Muscle of leg (tissue), 16 donors: ENCODE measurements at places on chromosomes 5 and 9. TPM values are rescaled to one million over a fixed set of nuclear protein-coding genes. Genes with fewer than 3 reads are reported as not detected.

DNA sequence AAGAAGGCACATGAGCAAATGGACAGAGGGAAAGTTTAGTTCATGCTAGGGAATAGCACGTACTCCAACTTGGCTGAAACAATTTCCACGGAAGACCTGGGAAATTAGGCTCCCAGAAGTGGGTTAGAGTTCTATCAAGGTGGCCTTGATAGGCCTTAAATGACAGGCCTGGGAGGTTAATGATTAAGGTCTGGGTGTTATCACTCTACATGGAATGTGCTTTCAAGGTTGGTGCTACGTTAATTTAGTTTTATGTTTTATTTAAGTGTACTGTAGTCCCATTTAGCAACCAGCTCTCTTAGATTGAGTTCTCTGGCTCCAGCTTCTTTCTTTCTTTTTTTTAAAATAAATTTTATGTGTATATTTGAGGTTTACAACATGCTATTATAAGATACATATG lies 121.4 kb upstream of the MEF2C start:
- DNase-seq: no peak

DNA sequence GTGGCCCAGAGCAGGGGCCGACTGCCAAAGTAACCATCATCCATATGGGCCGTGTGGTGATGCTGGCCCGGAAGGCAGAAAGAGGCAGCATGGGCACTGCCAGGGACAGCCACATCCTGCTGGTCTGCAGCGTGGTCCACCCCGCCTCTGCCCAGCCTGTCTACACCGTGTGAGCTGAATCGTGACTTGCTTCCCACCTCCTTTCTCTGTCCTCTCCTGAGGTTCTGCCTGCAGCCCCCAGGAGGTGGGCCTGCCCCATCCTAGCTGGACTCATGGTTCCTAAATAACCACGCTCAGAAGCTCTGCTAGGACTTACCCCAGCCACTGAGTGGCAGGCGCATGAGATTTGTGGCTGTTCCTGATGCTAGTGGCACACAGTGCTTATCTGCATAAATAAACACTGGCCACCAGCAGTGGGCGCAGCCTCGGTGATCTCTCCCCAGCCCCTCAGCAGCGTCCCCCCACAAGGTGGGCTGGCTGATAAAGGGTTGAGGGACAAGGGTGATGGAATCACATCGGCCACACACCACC lies 22.6 kb upstream of the SUSD3 start:
- DNase-seq: no peak

- no peak for DNase-seq
Measured at GRCh38 chr9:116383936-116384335, 230.3 kb downstream of the PAPPA start.

DNA sequence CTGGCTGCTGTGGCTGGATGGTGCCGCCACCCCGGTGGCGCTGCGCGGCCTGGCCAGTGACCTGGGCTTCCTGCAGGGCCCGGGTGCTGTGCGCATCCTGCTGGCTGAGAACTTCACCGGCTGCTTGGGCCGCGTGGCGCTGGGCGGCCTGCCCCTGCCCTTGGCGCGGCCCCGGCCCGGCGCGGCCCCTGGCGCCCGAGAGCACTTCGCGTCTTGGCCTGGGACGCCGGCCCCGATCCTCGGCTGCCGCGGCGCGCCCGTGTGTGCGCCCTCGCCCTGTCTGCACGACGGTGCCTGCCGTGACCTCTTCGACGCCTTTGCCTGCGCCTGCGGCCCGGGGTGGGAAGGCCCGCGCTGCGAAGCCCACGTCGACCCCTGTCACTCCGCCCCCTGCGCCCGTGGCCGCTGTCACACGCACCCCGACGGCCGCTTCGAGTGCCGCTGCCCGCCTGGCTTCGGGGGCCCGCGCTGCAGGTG lies 17.5 kb downstream of the CRB2 start:
- DNase-seq: no peak

CBY3 gene
- polyA plus RNA-seq: 0.60 TPM

NDOR1 gene
- 9.6 TPM for polyA plus RNA-seq
